ENCODE measurements at places on chromosomes 3 and 15.

- DNase-seq: no peak
Observed at GRCh38 chr3:115562636-115563267, 60.6 kb upstream of the GAP43 start.

GRCh38 chr3:196202516-196202970 is 8.7 kb downstream of the ZDHHC19 start:
- no peak for DNase-seq

DNA sequence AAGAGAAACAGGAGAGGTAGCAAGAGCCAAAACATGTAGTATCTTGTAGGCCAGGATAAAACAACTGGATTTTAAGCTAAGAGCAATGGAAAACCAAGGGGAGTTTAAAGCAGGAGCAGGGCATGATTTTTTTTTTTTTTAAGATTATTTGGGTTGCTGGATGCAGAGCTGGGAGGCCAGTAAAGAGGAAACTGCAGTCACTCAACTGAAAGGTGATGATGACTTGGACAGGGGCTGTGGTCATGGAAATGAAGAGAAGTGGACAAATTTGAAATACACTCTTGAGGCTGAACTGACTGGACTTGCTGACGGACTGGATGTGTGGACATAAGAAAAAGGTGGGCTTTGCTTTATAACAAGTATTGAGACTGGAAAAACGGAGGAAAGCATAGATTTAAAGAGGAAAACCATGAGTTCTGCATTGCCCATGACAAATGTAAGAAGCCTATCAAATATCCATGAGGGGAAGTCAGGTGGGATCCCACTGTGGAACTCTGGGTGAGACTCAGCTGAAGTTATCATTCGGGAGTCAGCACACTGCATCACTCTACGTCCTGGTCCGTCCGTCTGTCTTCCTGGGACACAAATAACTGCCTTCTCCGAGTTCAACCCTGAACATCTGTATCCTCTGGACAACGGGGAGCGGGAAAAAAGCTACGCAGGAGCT is 688 bp downstream of the XPC start:
- DNase-seq: peak; percentile 31

- DNase-seq: no peak
Observed at GRCh38 chr15:63668601-63669000, 71.4 kb downstream of the FBXL22 start.

GRCh38 chr15:72978223-72978622 is 74.0 kb upstream of the NEO1 start:
- DNase-seq: no peak

DNA sequence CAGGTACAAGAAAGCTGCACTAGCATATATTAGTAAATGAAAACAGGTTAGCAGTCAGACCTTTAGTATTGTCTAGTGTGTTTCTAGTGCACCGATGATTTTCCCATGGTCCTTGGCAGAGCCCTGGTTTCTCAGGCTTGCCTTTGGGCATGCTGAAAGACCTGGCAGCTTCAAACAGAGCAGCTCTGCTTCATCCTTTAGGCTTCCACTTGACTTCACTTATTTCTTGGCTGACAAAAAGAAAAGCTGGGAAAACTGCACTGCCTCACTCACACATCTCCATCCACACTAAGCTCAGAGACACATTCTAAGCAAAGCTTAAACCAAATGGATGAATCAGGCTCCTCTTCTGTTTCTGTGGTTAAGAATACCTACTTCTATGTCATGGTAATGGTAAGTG is 374.8 kb upstream of the PDZRN3 start:
- DNase-seq: no peak

GRCh38 chr15:29570948-29571791 is 251.1 kb downstream of the TJP1 start:
- no peak for DNase-seq

GRCh38 chr3:185115371-185115770 is 37.5 kb downstream of the C3orf70 start:
- no peak for DNase-seq

- DNase-seq: no peak
Observed at GRCh38 chr15:74240002-74240568, 4.0 kb downstream of the CCDC33 start.

DNA sequence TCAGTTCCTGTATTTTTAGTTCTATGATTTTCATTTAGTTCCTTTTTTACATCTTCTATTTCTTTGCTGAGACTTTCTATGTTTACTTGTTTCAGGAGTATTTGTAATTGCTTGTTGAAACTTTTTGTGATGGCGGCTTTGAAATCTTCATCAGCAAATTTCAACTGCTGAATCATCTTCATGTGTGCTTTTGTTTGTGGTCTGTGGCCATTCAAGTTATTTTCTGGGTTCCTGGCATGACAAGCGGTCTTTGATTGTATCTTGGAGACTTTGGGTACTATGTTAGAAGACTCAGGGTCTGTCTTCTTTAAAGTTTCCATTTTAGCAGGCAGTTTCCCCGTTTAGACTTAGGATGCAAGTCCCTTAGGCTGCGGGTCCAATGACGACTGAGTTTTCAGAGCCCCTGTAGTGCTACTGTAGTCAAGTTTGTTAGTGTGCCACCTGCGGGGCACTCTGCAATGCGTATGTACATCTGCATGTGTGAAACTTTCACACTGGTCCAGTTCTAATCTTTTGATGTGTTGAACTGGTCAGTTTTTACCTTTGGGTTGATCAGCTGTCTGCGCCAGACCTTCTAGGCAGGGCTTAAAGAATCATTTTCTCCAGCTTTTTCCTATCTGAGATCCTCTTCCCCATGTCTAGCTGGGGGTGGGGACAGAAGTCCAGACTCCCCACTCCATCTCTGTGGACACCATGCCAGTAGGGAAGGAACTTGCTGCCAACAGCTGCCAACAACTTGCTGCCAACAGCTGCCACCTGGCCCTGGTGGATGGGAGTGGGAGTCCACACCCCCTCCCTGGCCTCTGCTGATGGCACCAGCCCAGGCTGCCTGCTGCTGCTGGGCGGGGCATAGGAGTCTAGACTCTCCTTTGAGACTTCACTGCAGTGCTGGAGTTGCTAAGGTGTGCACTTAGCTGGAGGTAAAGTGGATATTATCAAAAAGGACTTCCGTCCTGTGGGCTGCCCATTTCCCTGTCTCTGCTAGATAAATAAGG is 190.9 kb downstream of the TJP1 start:
- no peak for DNase-seq

DNA sequence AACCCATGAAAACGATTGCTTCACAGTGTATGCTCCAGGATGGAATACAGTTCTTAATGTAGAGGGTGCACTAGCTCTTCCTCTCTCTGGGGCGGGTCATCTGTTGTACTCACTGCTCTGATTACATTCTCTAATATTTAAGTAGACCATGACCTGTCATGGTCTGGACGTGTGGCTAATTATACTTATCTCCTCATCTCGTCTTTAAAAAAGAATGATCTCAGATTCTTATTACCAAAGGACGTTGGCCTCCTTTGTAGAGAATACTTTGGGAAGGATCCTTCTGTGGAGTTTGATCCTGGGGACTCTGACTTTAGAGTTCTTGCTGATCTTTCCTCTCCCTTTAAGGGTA is 48.4 kb upstream of the TRAK1 start:
- DNase-seq: no peak

DNA sequence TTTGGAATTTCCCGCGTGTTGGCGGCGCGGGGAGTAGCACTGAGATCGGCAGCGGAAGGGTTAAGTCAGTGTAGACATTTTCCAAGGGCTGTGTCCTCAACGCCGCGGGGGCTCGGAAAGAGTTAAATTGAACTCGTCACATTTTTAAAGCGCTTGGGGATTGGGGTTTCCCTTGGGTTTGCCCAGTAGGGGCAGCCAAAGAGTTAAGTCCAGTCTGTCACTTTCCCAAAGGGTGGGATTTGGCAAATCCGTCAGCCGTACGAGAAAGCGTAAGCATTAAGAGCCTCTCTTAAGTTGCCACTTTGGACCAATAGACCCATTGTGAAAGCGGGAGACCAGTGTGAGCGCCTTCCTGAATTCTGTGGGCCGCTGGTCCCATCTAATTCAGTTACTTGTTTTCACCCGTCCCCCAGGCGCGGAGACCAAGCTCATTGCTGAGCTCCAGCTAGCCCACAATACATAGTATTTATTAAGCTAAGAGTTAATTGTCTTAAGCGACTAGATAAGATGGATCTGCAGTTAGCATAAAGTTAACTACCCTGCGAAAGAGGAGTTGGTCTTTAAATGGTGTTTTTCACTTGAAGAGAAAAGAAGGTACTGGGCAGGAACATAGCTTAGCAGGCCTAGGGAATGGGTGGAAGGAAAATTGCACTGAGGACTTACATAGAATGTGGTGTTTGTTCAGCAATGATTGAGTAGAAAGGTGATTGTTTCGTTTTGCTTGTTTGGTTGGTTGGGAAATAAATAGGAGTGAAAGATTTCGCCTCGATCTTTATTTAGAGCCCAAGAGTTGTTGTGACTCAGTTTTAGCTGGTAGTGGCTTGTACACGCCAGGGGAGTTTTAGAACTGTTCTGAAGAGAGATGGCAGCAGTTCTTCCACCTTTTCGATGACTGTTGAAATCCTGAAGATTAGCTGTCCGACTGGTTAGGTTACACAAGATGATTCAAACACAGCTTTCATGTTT is 932 bp downstream of the ARL8B start:
- DNase-seq: peak; percentile 20

- DNase-seq: no peak
Observed at GRCh38 chr15:64842986-64843561, 1.4 kb downstream of the PLEKHO2 start.

DNA sequence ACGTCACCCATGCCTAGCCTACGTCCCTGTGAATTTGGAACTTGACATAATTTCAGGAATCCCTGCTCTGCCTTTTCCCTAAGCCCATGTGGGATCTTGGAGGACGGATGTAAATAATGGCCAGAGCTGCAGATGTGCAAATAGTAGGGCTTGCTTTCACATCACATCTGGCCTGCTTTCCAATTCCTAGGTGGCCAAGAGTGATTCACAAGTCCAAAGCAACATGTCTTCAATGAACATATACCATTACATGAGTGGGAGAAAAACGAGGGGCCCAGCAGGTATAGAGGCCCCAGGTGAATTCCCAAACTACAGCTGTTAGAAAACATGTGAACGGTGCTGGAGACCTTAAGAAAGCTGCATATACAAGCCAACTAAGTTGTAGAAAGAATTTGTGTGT is 214.6 kb downstream of the MAGI1 start:
- no peak for DNase-seq

DNA sequence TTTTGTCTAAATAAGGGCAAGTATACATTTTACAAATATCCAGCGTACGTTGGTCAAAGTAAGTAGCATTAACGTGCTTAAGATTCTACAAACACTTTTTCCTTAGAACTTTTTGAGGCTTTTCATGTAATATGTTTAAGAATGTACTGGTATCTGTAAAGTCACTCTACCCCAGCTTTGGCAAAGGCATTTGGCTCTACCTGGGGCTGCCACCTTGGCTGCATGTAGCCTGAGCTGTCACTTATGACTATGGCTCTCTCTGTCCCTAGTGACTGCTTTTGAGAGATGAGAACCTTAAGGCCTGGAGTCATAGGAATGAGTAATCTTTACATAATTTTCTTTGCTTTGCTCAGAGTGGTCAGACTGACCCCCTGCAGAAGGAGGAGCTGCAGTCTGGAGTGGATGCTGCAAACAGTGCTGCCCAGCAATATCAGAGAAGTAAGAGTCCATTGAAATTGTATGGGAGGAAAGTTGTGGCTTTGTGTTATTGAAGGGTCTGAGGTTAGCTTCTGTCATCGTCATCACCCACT is 61.2 kb downstream of the IQGAP1 start:
- DNase-seq: no peak

- peak; percentile 32 for DNase-seq
Observed at GRCh38 chr3:34504775-34505174, 706.3 kb downstream of the PDCD6IP start.

DNA sequence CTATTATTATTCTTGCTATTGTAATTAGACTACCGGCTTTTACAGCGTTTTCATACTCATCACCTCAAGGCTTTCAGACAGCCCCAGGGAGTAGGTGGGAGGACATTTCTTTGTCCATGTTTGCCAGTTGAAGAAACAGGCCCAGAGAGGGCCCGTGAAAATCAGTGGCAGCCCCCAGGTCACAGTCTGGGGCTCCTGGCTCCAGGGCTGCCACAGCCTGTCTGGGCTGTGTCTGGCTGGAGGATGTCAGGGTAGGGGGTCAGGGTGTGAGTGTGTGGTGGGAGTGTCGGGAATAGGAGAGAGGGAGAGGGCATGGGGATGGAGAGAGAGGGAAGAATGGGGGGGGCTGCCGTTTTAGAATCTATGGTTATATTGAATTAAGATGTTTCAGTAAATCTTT is 118.2 kb upstream of the TLE3 start:
- no peak for DNase-seq

GRCh38 chr15:34732430-34732829 is 22.4 kb downstream of the GJD2 start:
- no peak for DNase-seq

DNA sequence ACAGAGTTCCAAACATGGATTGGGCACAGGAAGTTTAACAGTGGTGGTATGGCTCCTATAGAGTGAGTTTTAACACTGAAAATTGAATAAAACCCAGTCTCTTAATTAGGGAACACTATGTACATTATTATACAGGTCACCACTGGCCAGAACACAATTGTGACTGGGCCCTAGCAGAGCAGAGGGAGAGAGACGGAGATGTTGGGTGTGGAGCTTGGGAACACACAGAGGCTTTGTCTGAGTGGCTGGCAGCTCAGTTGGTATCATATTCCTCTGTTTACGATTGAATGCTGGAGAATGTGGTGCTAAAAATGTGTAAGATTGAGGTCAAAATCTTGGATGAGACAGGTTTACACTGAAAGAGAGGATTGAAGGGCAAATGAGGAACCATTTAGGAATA is 6.8 kb upstream of the MOBP start:
- no peak for DNase-seq

GRCh38 chr3:45938864-45939263 is 4.4 kb upstream of the CXCR6 start:
- DNase-seq: peak; percentile 89

DNA sequence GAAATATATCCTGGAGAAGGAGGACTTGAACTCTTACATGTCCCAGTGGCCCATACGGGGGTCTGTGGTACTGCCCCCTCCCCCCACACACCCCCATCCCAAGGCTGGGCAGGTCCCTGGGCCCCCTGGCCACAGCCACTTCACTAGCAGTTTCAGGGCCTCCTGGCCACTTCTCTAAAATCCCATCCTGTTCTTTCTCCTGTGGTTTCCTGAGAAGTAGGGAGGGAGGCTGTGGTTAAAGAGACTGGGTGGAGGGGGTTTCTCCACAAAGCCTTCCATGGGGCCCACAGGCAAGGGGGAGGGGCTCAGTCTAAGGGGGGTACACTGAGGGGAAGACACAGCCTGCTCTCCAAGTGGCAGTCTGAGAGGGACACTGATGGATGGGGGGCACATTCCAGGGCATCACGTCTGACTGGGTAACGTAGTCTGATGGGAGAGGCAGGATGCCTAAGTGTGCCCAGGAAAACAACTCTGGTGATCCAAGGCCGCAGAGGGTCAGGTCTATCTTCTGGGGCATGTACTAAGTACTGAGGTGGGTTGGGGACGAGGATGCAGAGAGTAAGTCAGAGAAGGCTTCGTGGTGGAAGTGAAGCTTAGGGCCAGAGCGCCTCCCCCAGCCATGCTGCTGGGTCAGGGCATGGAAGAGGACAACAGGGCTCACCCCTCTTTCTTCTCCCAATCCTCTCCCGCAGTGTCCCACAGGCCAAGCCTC is 48.0 kb upstream of the C15orf39 start:
- DNase-seq: no peak

- no peak for DNase-seq
Observed at GRCh38 chr15:100881573-100882336, 2.1 kb downstream of the ALDH1A3 start.
